GM03348 (cell line): ENCODE measurements at places on chromosomes 12 and 14.

DNA sequence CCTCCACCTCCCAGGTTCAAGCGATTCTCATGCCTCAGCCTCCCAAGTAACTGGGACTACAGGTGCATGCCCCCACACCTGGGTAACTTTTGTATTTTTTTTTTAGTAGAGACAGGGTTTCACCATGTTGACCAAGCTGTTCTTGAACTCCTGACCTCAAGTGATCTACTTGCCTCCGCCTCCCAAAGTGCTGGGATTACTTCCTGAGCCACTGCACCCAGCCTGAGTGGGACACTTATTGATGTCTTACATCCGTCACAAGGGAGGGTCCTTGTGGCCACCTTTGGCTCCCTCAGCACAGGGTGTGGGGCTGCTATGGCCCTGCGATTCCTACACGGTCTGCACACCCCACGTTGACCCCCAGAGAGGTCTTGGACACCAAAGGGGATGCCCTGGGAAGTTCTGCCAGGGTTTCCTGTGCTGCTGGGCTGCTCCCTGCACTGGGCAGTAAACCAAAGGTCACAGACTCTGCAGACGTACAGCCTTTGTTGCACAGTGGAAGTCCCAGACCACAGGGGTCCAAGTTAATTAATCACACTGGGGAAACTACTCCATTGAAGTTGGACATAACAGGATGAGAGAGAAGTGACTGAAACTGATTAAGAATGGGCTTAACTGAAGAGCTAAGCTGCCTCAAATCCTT, 95.7 kb downstream of the SAMD4A start:
- no peak for DNase-seq

- DNase-seq = no peak
Observed at GRCh38 chr14:28515571-28515970, 251.0 kb upstream of the FOXG1 start.

GRCh38 chr12:42090899-42091298, 53.8 kb downstream of the GXYLT1 start:
- DNase-seq = peak; percentile 65

DNA sequence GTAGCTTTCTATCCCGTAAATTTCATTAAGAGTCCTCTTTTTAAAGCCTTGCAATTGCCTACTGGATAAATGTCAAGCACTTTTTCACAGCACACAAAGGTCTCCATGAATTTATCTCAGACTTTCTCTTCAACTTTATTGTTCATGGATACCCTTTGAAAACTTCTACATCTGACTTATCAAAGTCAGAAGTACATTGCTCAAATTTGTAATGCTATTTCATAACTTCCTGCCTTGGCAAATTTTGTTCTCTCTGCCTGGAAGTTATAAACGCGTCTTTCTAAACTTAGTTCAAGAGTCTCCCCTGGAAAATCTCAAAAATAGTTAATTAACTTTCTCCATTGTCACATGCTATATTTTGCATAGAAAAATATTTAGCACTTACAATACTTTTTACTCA, 55.9 kb upstream of the RERGL start:
- DNase-seq = no peak

DNA sequence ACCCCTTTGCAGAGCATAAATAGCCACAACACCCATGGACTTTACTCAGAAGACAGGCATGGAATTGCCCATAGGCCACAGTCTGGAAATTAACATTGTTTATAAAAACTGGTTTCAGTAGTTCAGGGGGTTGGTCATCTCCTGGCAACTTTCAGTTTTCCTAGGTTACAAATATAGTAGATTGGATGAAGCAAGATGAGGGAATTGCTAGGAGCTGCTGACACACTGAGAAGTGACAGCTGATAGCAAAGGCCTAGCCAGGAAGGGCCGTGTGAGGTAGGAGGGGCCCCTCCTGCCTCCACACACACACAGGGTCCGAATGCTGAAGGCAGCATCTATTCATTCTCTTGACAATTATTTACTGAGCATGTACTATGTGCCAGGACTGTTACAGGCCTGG, 8.3 kb downstream of the GALNT16 start:
- peak; percentile 52 for DNase-seq

- DNase-seq = no peak
Observed at GRCh38 chr12:113220593-113221180, 577 bp upstream of the TPCN1 start.

- no peak for DNase-seq
Observed at GRCh38 chr12:94971923-94972322, 31.6 kb downstream of the NDUFA12 start.

GRCh38 chr14:24277606-24278321, 6.4 kb upstream of the RABGGTA start:
- no peak for DNase-seq

- DNase-seq = no peak
Observed at GRCh38 chr14:52876806-52877205, 74.0 kb downstream of the FERMT2 start.

- no peak for DNase-seq
Observed at GRCh38 chr12:46504494-46504893, 131.9 kb upstream of the SLC38A2 start.

GRCh38 chr12:30063435-30063945, 279.7 kb upstream of the TMTC1 start:
- DNase-seq = no peak

DNA sequence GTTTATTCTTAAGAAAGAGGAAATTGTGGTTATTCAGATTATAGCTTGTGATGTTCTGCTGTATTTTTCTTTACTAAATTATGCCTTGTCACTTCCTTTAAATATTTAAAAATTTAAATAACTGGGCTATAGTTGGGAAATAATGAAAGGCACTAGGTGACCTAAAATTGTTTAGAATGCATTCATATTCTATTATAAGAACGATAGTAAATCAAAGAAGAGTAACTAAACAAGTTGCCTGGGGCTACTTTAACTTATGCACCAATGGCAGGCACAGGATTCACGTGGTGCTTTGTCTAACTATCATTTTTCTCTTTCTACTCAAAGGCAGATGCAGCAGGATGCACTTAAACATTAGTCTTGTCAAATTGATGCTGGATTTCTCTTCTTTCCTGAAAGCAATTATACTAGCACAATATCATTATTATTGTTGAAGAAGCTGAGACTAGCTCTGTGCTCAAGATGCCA, 190.7 kb upstream of the PPFIA2 start:
- DNase-seq = no peak

- no peak for DNase-seq
Observed at GRCh38 chr12:110741341-110742095, 1.2 kb downstream of the PPP1CC start.

DNA sequence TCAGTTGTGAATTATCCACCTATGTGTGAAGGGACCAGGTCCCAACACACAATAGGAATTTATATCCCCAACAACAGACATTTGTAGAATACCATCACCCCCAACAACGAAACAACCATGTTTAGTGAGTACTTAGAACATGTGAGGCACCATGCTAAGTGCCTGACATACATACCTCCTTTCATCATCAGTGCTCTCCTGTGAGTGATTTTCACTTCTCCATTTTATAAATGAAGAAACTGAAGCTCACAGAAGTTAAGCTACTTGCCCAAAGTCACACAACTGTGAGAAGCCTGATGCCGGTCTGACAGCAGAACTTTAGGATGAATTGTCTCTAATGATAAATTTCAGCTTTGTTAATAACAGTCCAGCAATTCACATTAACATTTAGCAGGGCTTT, 35.4 kb downstream of the SPTB start:
- DNase-seq = no peak

- DNase-seq = no peak
Observed at GRCh38 chr14:90576981-90577660, 180.3 kb downstream of the CALM1 start.

- DNase-seq = peak; percentile 13
Observed at GRCh38 chr12:114799574-114800487, 115.9 kb upstream of the TBX3 start.

- DNase-seq = no peak
Observed at GRCh38 chr14:92696366-92696765, 52.1 kb downstream of the LGMN start.

DNA sequence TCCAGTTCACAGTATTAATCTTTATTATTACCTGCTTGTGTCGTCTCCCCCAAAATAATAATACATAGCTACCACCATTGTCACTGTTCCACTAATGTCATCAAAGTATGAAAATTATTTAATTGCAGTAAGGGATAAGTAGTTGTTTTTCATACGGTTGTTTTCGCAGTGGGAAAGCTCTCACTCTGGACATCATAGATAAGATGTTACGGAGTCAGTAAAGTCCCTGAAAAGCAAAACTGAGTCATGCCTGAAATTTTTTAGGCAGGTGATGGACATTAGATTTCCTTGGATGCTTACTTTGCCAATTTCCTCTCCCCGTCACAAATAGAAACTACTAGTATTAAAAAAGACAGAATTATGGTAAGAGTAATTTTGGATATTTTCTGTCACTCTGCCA, 13.2 kb downstream of the PNP start:
- no peak for DNase-seq

GRCh38 chr14:67570453-67570852, 29.6 kb downstream of the PIGH start:
- no peak for DNase-seq

- DNase-seq = no peak
Observed at GRCh38 chr12:7150356-7150755, 20.2 kb downstream of the CLSTN3 start.

DNA sequence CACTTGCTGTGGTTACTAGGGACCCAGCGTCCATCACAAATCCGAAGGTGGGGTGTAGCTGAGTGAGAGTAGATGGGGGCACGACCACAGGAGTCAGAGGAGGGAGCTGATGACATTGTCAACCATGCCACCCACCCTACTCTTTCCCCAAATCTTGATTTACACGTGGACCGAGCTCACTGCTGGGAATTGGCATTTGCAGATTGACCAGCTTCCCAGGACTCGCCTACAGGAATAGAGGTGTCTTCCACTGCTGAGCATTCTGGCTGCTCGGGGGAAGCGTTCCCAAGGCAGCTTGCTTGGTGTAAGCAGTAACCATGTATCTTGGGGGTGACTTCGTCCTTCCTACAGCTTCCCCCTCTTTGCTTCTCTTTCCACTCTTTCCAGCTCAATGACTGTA, 353 bp upstream of the PTPRR start:
- no peak for DNase-seq

DNA sequence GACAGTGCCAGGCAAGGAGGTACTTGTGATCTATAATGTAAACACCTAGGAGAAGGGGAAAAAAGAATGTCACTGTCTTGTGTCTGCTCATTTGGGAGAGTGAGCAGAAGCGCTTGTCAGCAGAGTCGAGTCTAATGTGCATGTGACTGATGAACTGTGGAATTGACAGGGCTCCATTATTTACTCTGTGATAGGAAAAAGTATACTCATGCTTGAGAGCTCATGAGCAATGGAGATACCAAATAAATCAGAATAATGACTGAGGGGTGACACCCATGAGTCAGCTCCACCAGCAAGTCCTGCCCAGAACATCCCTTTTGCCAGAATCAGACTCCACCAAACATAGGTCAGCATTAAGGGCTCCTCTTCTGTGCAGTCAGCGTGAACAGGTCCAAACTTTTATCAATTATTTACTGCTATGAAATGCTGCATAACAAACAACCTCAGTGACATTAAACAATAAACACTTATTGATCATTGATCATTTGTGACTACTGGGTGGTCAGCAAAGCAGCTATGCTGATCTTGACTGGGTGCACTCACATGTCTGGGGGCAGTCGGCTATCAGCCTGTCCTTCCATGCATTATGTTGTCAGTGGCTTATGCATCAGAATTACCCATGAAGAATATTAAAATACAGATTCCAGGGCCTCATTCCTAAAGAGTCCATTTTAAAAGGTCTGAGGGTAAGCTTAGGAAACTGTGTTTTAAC, 29.2 kb upstream of the WSCD2 start:
- no peak for DNase-seq

DNA sequence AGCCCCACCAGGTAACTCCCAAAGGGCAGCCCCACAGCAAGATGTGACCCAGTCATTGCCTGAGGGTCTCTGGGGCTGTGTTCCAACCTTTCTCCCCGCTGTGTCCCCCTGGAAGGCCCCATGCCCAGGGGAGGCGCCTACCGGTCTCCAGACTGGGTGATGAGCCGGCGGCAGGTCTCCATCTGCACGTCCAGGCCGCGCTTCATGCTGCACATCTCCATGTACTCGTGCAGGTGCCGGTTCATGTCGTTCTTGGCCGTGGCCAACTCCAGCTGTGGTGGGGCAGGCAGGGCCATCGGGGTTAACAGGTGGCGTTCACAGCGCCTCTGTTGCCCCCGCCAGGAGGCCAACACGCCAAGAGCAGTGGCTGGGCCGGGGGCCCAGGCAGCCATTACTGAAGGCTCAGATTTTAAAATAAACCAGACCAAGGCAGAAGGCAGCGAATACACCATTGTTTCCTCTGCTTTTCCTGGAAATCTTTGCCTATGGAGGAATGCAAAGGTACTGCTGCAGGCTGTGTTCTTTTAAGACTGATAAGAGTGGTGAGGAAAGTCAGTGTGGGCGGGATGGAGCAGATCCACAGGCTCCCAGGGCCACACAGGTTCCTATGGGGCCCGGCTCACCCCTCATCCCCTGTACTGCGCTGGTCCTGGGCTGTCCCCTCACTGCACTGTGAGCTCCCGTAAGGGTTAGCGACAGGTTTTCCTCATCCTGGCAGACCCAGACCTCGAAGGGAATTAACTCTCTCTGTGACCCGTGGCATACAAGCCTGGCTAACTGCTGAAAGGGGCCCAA, 7.3 kb downstream of the GAPDH start:
- no peak for DNase-seq

DNA sequence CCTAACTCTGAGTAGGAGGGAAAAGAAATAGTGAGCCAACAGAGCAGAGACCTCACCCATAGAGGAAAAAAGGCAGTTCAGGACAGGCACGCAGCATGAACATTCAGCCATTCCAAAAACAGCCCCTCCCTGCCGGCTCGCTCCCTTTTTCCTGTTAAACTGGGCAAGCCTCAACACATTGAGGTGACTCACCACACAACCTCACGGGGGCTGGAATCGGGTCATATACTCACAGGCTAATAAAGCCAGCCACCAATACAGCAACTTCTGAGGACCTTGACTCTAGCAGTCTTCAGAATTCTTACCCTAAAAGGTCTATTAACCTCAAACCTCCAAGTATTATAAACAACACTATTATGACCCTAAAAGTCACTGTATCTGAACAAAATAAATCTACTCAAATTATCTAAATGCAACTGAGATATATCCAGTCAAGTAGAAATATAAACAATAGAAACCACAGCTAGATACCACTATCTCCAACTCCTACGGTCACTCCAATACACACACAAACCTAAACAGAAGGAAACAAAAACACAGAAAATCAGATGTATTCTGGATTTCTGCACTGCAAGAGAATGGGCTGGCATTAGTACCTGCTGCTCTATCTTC, 6.3 kb downstream of the YBX3 start:
- DNase-seq = peak; percentile 86
